ENCODE measurements at places on chromosomes 11 and 22. TPM values are rescaled to one million over a fixed set of nuclear protein-coding genes. Genes with fewer than 3 reads are reported as not detected.
A peak's percentile ranks its signal among the peaks of the same experiment; 100 is the strongest.

The HIKESHI gene
- total RNA-seq: 101 TPM

The GP1BB gene
- total RNA-seq: 0.86 TPM

The PHF5A gene
- 38.0 TPM for total RNA-seq

The SLC29A2 gene
- total RNA-seq: 0.64 TPM

DNA sequence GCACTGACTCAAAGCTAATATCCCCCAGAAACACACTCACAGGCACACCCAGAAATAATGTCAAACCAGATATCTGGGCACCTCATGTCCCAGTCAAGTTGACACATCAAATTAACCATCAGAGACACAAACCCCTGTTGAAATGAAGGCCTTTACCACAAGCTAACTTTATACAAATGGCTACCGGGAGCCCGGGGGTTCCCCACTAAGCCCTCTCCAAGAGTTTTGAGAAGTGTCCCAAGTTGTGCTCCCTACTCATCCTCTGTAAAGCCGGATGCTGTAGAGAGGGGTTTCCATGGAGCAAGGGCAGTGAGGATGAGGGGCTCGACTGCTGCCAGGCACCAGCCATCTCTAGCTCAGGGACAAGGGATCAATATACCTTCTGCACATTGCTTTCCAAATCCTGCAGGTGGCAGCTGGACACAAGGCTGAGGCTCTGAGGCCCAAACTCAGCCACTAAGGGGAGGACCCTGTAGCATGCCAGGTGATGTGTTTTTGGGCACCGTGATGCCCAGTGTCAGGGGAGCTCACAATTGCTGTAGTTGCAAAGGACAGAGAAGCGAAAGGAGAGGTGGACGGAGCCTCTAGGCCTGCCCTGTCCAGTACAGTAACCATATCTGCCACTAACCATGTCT is 145.7 kb downstream of the TTC17 start:
- DNase-seq: peak; percentile 9

DNA sequence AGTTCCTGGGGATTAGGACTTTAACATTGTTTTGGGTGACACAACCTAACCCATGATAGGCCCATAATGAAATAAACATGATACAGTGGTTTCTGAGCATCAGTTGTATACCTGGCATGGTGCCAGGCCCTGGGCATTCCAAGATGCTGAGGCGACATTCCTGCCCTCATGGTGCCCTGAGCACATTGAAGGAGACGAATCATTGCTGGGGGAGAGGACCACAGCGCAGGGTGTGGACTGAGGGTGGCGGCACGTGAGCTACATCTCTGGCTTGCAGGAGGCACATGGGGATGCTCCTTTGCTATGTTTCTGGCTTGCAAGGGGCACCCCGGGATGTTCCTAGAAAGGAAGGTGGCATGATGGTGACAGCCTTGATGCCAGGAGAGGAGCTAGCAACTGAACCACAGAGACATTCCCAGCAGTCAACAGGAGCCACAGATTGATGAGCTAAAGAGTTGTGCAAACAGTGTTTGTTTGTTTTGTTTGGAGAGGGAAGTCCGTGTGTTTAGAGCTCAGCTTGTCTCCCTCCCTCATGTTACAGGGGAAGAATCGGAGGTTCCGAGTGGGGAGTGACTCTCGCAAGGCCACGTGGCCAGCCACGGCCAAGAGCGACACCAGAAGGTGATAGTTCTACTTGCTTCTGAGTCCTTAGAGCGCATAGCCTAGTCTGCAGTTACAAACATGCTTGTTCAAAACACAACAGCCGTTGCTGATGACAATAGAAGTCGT is 106.4 kb downstream of the MIAT start:
- peak; percentile 69 for DNase-seq

DNA sequence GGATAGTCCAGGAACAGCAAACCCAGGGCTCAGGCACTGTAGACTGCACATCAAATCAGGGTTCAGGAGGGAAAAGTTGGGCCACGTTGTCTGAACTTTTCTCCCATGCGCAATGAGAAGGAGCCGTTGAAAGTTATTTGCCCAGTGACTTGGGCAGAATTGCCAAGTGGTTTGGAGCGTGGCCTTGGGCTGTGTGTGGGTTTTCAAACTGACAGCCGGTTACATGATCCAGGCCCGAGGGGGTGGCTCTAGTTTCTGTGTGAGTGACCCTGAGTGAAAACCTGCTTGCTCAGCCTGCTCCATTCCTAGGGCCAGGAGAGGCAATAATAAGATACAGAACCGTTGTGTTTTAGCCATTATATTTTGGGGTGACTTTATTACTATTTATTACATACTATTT is 20.3 kb downstream of the MB start:
- no peak for DNase-seq

DNA sequence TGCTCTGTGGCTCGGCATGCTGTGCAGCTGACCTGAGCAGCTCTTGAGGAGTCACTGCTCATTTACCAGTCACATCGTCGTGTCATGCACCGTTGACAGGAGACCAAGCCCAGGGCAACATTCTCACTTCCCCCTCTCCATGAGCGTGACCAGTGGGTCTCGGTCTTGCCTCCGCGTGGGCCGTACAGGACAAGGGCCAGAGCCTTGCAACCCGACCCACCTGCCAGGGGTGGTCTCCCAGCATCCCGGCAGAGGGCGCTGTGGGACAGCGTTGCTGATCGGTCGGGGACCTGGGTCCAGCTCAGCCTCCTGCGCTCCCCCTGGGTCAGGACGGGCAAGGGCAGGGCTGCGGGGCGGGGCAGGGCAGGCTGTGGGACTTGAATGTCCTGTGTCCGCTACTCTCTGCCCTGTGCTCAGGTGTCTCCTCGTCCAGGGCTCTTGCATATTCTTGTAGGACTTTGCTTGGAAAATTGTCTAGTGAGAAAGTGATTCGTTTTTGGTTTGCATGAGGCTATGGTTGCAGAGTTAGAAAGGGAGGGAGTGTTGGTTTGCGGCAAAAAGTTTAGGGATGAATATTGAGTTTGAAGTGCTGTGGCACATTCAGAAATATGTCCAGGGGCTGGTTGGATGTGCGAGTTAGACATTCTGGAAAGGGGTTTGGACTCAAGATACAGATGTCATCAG is 16.2 kb downstream of the EIF4G2 start:
- peak; percentile 74 for DNase-seq

DNA sequence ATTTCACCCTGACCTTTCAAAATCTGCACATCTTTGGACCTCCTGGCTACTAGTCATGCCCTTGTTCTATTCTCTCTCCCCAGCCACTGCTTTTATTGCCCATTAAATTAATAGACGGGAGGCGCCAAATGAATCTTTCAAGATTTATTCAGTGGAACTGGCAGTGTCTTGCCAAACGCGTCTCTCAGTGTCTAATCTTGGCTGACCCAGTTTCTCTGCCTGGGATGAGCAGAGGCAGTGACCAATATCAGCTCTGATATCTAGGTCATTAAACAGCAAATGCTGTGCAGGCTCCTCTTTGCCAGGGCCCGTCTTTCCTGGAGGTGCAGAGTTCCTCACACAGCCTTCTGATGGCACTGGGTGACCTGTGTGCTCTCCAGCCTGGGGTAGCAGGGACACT is 74.0 kb downstream of the TRAF6 start:
- no peak for DNase-seq

DNA sequence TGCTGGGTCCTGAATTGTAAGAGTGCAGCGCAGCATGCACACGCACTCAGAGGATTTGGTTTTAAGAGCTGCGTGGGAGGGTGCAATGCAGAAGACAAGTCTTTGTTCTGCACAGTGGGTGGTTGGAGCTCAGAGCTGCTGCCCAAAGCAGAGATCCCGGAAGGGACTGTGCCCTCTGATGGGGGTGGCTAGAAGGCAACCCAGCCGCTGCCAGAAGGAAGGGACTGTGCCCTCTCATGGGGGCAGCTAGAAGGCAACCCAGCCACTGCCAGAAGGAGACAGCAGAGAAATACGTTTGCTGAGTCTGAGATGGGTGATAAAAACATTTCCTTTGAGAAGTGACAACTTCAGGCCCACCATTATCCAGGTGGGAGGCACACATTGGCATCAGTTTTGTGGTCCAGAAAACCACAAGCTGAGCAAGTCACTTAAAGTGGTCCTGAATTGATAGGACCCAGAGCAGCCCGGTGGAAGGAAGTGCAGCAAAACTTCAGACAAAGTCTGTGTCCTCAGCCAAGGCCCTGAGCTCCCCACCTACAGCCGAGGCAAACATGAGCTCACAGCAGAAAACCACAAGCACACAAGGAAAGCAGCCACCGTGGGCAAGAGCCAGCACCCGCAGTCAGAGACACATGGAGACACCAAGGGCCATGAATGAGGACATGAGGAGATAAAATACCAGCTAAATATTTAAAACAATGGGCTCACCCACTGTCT is 4.3 kb downstream of the KRTAP5-6 start:
- no peak for DNase-seq

- DNase-seq: no peak
Measured at GRCh38 chr22:17012267-17012666, 4.2 kb upstream of the GAB4 start.

DNA sequence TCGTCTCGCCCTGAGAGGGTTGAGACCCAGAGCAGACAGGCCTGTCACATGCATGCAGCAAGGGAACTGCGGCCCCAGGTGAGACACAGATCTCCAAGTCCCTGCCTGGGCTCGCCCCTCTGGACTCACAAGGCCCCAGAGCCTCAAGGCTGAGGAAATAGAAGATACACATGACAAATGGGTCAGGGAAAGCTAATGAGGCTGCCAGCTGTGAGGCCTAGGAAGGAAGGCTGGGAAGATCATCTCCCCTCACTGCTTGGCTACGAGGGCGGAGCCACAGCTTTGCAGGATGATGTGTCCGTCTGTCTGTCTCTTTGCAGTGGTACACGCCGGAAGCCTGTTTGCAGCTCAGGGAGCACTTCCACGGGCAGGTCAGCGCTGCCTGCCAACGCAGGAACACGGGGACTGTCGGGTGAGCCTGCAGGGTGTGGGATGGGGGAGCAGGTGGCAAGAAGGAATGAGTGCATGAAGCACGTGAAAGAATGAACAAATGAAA is 4.5 kb downstream of the RAB36 start:
- no peak for DNase-seq

DNA sequence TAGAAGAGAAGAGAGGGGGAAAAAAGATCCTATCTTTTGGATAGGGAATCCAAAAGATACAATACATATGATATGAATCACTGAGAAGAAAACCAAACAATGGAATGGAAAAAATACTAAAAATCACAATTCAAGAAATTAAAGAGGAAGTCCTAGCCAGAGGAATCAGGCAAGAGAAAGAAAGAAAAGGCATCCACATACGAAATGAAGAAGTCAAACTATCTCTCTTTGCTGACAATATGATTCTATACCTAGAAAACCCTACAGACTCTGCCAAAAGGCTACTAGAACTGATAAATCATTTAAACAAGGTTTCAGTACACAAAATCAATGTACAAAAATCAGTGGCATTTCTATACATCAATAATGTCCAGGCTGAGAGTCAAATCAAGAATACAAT is 91.4 kb downstream of the EFCAB6 start:
- DNase-seq: no peak

DNA sequence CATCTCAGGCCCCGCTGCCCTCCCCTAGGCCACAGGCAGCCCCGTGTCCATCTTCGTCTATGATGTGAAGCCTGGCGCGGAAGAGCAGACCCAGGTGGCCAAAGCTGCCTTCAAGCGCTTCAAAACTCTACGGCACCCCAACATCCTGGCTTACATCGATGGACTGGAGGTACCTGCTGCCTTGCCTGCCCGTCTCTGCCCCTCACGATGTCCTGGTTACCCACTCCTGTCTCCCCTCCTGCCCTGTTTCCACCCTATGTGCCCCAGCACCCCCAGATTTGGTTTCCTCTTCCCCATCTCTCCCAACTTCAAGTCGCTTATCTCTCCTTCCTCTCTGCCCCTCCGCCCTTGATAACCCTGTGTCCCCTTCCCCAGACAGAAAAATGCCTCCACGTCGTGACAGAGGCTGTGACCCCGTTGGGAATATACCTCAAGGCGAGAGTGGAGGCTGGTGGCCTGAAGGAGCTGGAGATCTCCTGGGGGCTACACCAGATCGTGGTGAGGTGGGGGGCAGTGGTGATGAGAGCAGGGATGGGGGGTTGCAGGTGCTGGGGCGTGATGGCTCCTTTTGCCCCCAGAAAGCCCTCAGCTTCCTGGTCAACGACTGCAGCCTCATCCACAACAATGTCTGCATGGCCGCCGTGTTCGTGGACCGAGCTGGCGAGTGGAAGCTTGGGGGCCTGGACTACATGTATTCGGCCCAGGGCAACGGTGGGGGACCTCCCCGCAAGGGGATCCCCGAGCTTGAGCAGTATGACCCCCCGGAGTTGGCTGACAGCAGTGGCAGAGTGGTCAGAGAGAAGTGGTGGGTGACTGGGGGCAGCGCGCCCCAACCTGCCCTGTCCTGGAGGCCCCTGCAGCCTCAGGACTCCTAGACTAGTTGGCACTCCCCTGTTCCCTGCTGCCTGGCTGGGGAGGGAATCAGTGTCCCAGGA is 930 bp downstream of the SCYL1 start:
- DNase-seq: no peak

DNA sequence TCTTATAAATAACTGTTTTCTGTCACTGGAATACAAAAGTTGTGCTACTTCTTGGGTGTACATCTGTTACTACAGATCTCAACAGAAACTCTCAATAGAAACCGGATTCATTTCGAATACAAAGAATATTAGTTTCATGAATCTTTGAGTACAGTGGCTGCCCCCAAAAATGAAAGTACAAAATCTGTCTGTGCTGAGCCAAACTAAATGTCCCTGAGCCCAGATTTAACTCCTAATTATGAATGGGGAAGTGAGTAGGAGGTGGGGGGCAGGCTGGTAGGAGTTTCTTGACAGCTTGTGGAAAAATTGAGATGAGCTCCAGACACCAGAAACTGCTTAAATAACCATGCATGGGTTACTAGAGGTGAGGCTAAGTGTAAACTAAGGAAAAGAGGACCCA is 41.6 kb downstream of the PITPNB start:
- peak; percentile 48 for DNase-seq

DNA sequence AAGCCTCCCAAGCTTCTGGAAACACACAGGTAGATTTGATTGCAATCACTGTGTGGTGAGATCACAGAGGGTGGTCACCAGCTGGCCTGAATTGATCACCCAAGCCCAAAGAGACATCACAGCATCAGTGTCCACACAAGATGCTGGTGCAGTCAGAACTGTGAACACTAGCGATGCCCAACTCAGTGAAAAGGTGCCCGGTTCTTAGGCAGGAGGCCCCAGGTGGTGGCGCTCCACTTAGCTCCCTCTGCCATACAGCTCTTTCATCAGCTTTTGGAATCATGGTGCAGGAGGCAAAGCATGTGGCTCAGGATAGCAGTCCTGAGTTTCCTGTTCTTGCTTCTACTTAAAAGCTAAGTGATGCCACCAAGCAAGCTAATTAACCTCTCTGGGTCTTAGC is 11.1 kb downstream of the DGCR2 start:
- no peak for DNase-seq

GRCh38 chr11:47570651-47571356 is 5.4 kb downstream of the PTPMT1 start:
- DNase-seq: no peak

Data from fibroblast of villous mesenchyme (primary cell).